ENCODE measurements at places on chromosomes 5 and 9.

GRCh38 chr9:72065076-72065475 lies 4.7 kb upstream of the C9orf57 start:
- DNase-seq, result no peak

DNA sequence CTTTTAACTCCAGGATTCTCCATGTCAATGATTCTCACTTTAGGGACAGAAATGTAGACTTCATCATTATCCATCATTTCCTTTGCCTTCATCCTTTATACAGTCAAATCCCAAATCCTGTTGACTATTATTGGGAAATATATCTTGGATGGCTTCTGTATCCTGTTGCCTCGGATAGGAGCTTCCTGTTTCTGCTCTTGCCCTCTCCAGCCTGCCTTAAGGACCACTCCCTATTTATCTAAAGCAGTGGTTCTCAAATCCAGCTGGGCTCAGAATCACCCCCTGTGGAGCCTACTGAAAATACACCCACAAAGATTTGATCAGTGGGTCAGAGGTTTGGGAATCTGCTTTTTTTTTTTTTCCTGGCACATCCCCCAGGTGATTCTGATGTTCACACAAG lies 8.5 kb downstream of the AFAP1L1 start:
- DNase-seq, result no peak

DNA sequence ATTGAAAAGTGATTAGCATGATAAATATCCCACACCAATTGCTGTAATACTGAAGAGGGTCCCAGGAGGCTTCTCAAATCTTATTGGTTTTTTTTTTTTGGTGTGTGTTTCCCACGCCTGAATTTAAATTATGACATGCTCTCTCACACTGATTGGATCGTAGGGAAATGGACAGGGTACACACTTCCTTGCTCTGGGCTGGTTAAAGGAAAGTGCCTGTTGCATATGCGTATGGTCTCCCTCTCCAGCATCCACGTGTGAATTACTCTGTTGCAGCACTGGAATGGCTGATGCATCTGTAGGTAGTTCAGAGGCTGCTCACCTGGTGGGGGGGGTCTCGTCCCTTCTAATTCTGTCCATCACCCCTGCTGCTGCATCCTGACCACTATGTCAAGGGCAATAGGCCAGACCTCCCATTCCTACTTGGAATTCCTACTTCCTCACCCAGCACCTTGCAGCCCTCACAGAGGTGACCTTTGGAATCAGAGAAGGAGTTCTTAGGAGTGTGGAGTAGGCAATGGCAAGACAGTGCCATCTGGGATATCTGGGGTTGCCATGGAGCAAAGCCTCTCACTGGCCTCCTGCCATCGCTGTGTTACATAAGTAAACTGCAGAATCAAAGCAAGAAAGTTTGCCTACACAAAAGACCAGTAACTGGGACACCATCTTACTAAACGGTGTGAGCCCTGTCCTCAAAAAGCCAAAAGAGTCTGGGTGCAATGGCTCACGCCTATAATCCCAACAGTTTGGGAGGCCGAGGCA lies 71.4 kb upstream of the FBXW11 start:
- no peak for DNase-seq

- peak; percentile 35 for DNase-seq
Observed at GRCh38 chr5:134577022-134577795, 51.7 kb downstream of the JADE2 start.

DNA sequence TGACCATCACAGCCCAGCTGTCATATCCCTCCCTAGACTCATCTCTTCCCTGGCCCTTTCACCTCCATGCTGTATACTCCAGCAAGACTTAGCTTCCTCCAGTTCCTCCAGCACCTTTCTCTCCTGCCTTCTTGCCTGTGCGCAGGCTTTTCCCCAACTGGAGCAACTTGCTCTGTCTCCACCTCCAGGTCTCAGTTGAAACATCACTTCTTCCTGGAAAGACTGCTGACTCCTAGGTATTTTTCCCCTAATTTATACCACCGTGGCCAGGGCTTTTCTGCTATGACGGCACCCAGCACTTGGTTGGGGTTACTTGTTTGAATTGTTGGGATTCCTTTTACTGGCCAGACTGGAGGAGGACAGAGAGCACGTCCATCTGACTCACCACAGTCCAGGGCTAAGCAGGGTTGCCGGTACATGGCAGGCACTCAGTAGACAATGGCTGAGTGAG lies 67.5 kb downstream of the KCNIP1 start:
- no peak for DNase-seq

- DNase-seq, result no peak
Observed at GRCh38 chr5:174455301-174455700, 269.1 kb upstream of the MSX2 start.

GRCh38 chr9:114718801-114719221 lies 36.8 kb upstream of the TEX48 start:
- no peak for DNase-seq

DNA sequence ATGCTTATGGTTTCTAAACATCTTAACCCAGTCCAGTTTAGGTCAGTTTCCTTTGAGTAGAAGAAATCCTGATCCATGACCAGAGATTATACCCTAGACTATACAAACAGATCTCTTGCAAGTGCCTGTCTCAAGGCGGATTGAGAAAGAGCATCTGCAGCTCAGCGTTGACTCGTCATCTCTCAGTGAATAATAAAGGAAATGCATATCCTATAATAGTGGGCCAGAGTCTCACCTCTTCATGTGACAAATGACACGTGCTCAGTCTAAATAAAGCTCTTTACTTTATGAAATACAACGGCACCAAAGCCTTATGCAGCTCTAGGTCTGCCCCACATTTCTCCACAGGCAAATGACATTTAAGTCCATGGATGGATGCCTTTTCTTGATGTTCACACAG lies 179.4 kb upstream of the NR3C1 start:
- no peak for DNase-seq

DNA sequence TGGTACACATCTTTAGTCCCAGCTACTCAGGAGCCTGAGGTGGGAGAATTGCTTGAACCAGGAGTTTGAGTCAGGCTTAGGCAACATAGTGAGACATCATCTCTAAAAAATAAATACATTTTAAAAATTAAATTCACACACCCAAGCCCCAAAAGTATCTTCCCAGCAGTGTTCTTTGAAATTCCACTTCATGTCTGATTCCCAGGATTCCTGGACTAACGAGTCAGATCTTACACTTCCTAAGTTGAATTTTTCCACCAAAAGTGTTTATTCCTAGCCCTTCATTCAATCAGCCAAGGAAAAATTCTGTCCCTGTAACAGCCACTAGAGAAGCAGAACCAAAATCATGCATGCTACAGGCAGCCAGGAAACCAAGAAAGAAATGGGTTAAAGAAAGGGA lies 970.9 kb downstream of the EFNA5 start:
- DNase-seq, result no peak

GRCh38 chr9:113622600-113623400 lies 159.3 kb downstream of the RGS3 start:
- DNase-seq, result no peak

GRCh38 chr5:34627794-34628193 lies 28.3 kb upstream of the RAI14 start:
- DNase-seq, result no peak

- no peak for DNase-seq
Observed at GRCh38 chr9:75461183-75461582, 372.9 kb downstream of the OSTF1 start.

GRCh38 chr5:74626386-74627222 lies 13.9 kb downstream of the ENC1 start:
- DNase-seq, result no peak

DNA sequence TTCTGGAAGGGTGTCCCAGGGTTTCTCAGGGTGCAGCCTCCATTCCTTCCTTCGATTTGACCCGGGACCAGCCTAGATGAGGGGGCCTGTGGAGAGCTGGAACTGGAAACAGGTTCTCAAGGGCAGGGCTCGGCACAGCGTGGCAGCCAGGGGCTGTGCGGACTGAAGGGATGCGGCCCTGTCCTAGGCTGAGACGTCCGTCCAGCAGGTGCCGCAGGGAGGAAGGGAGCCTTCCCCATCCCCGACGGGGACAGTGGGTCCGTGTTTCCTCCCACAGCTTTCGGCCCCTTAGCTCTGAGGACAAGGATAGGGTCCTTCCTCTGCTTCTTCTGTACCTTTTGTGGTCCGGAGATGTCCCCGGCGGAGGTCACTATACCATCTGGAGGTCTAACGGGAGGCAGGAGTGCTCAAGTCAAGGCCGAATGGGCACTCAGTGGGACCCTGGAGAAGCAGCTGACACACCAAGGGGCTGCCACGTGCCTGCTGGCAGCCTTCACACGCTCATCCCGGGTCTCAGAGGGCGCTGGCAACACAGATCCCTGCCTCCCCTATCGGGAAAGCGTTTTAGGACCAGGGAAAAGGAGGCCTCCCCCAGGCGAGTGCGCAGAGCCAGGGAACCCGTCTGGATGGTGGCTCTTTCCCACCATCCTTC lies 49.9 kb downstream of the USP20 start:
- DNase-seq, result peak; percentile 49

GRCh38 chr9:107467416-107467815 lies 22.2 kb downstream of the KLF4 start:
- no peak for DNase-seq

- DNase-seq, result peak; percentile 78
Observed at GRCh38 chr9:16828340-16829281, 41.9 kb downstream of the BNC2 start.

Measured in trophoblast cell (in vitro differentiated cells and primary cell).